ENCODE measurements at places on chromosomes 3 and 15. TPM values are rescaled to one million over a fixed set of nuclear protein-coding genes. Genes with fewer than 3 reads are reported as not detected.

The RGMA gene
- not detected for polyA plus RNA-seq

The CDHR4 gene
- not detected for polyA plus RNA-seq

The SNX22 gene
- 55.3 TPM for polyA plus RNA-seq

The MDFIC2 gene
- polyA plus RNA-seq = not detected

The TMEM212 gene
- not detected for polyA plus RNA-seq

The SCN5A gene
- not detected for polyA plus RNA-seq

The TM2D3 gene
- polyA plus RNA-seq = 30.5 TPM

The CD200R1L gene
- not detected for polyA plus RNA-seq

The HYPK gene
- 7.8 TPM for polyA plus RNA-seq

The TRPM1 gene
- polyA plus RNA-seq = not detected

The ZSCAN29 gene
- polyA plus RNA-seq = 8.2 TPM

The CPNE4 gene
- polyA plus RNA-seq = not detected

The TGM4 gene
- 0.06 TPM for polyA plus RNA-seq

The DNAH12 gene
- not detected for polyA plus RNA-seq
